LoVo (cell line): ENCODE measurements at places on chromosomes 1 and 21.

DNA sequence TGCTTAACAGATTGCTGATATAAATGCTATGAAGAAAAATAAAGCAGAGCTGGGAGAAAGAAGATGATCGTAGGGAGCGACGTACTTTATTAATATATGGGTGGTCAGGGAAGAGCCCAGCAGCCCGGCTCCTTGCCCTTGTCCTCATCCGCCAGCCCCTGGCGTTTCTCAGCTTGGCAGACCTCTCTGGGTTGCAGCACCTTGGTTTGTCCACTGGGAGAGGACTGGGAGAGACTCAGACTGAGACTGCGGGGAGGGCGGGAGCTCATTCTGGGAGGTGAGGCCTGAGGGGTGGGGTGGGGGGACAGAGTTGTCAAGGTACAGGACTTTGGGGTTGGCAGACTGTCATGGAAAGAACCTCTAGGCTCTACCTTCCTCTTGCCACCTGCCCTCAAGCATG lies 3.3 kb upstream of the S100A3 start:
- no peak for DNase-seq

DNA sequence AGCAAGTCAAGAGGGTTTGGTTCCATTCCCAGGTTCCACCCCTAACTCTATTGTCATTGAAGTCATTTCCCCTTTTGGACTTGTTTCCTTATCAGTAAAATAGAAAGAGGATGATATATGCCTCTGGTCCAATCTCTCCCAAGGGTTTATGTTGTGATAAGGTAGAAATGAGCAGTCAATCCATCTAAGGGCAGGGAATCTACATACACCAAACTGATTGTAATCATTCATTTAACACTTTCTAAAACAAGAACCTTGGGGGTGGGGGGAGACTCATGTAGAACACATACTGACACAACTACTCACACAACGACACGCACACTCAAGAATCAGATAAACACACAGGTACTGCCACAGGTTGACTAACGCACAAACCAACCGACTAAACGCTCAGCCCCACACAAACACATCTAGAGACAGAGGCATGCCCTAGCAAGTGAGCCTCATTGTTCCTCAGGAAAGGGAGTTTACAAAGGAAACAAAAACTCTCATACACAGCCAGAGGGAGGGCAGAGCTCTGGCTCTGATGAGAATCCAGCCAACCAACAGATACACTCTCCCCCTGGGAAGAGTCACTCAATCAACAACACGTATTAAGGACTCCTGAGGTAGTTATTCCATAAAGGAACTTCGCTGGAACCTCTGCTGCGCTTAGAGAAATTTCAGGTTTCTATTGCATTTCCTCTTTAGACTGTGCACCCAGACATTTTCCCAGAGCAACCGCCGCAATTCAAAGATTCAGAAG lies 1.0 kb downstream of the F11R start:
- DNase-seq = no peak

DNA sequence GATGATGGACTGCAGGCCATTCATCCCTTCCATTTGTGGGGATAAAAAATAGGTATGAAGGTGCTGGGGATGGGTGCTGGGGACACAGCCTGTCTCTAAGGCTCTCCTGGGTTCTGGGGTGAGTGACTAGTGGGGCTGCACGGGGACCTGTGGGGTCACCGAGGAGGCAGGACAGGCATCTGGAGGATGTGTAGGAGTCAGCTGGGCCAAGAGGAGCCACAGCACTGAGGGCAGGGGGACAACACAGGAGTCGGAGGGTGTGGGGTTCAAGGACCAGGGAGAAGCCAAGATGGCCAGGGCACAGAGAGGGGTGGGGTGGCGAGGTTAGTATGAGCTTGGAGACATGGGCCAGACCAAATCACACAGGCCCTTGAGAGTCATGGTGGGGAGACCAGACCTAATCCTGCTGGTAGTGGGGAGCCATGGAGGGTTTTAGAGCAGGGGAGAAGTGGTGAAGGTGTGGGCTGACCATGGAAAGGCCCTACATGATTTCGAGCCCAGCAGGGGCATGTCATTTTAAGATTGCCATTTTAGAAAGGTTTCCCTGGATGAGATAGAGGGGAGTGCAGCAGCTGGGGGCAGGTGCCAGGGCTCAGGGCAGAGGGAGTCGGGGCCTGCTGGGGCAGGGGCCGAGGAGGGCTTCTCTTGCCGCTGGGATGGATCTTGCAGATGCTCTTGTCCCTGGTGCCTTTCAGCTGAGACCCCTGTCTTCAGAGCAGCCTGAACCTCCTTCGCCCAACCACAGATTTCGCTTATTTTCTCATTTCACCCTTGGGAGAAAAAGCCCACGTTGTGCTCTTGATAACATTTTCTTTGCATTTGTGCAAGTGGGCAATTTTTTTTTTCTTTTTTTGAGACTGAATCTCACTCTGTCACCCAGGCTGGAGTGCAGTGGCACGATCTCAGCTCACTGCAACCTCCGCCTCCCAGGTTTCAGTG lies 22.7 kb downstream of the SERINC2 start:
- no peak for DNase-seq

- DNase-seq = no peak
Observed at GRCh38 chr21:30713766-30714165, 4.8 kb downstream of the KRTAP21-3 start.
